Pancreas (tissue), 10 donors: ENCODE measurements at places on chromosomes 3 and 15. TPM values are rescaled to one million over a fixed set of nuclear protein-coding genes. Genes with fewer than 3 reads are reported as not detected.

The MUSTN1 gene
- 0.55 TPM for total RNA-seq

The SEMA5B gene
- 0.52 TPM for total RNA-seq

The CNTN6 gene
- 0.05 TPM for total RNA-seq

The ABTB1 gene
- 10.8 TPM for total RNA-seq

The TUSC7 gene
- not detected for total RNA-seq

DNA sequence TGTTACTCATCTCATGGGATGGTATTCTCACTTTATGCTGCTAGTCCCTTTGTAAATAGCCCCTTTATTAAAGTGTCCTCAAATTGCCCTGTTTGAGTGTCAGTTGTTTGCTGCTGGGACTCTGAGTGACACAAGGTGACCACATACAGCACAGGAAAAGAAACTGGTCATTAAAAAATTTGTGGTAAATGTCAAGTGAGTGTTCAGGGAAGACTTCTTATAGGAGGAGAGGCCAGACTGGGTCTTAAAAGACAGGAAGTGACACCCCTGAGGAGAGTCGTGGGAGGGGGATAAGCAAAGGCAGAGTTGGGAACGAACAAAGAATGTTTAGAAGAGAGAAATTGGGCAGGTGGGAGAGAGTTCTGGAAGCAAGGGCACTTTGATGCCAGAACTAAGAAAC, 35.2 kb downstream of the CCR3 start:
- no peak overlapping the region for H3K4me3 ChIP-seq
- H3K27me3 ChIP-seq, result no peaks in the 10 kb centered on the region
- no peak for DNase-seq
- no peaks in the 10 kb centered on the region for H3K4me1 ChIP-seq
- H3K27ac ChIP-seq, result no peak overlapping the region

GRCh38 chr3:12455740-12456139, 28.5 kb upstream of the TSEN2 start:
- H3K4me3 ChIP-seq, result no peak overlapping the region
- no peak for DNase-seq
- H3K27me3 ChIP-seq, result no peaks in the 10 kb centered on the region
- no peaks in the 10 kb centered on the region for H3K4me1 ChIP-seq

DNA sequence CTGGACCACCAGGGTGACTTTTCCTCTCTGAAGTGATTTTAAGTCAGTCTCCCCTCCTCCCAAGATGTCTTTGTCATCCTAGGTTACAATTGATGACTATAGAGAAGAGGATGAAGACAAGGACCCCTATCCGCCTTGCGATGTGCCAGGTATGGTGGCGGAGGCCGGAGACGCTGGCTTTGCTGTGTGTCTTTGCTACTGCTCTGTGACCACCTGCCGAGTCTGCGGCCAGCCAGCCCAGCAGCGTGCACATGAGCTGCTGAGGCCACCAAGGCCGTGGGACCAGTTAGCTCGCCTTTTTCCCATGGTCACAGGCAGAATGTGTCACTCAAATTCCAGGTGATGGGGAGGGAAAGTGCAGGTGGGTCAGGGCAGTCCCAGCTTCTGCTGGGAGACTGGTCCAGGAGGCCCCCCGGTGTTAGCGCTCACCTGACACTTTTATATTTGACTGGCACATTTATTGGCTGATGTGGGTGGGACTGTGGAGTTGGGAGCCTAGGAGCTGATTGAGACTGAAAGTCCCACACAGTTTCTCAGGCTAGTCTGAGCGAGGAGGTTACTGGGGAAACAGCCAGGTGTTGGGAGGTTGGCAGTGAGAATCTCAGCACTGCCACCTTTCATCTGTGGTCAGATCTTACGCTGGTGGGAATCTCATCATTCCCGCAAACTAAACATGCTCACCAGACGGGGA, 114.1 kb downstream of the CHDH start:
- no peaks in the 10 kb centered on the region for H3K4me1 ChIP-seq
- no peak for DNase-seq
- H3K36me3 ChIP-seq, result no peaks in the 10 kb centered on the region
- no peaks in the 10 kb centered on the region for H3K27me3 ChIP-seq
- no peak overlapping the region for H3K27ac ChIP-seq

DNA sequence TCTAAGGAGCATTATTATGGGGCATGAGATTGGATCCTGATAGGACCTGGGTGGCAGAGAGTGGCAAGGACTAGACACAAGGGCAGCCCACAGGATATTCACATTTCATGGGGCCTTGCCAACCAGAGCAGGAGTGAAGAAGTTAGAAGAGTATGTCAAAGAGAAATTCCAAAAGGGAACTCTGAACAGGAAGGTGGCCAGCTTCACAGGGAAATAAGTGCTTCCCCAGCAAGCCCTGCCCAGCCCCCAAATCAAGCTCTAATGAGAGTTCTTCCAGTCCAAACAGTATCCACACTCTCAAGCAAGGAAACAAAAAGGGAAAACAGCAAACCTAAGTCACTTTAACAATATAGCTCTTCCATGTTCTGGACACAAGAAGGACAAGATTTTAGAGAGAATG, 130.2 kb upstream of the COL8A1 start:
- no peak for DNase-seq
- H3K27me3 ChIP-seq, result no peaks in the 10 kb centered on the region
- H3K4me1 ChIP-seq, result no peaks in the 10 kb centered on the region
- H3K36me3 ChIP-seq, result no peaks in the 10 kb centered on the region
- no peak overlapping the region for H3K4me3 ChIP-seq
